ENCODE measurements at places on chromosomes 2 and 18.

GRCh38 chr2:73266061-73266901 lies 18.0 kb downstream of the FBXO41 start:
- no peak for DNase-seq

GRCh38 chr2:227036527-227036926 lies 127.5 kb downstream of the COL4A4 start:
- no peak for DNase-seq

DNA sequence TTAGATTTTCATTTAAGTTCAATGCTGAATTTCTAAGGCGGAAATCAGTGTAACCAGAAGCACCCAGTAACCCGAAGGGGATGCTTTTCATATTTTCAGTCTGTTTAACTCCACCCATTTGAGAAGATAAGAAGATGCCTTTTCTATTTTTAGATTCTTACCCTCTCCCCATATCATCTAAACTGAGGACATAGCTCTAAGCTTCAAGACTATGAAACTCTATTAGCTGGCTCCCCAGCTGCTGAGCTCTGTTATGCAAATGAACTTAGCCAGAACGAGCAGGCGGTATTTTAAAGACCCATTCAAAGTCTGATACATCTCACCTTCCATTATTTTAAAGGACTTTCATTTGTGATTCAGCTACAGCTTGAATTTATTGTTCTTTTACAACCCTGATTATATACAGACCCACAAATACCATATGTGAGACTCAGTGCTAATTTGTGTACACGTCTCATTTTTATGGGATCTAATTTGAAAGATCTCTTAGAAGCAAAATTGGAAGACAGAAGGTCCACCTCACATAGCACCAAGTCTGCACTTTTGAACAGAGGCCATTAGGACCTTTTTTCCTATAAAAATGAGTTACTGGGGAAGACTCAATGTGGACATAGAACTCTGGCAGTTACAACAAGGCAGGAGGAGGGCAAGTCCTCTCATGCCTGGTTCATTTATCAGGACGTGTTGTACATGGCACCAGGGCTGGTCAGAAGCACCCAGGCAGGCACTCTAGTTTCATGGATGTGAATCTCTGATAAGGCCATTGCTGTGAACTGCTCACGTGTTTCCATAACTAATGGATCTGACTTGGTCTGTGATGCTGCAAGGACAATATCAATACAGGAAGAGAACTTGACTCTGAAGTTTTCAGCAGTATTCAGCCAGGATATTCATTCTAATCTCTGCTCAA lies 16.3 kb downstream of the CDC42EP3 start:
- no peak for DNase-seq

GRCh38 chr18:25164848-25165811 lies 186.8 kb downstream of the ZNF521 start:
- no peak for DNase-seq

DNA sequence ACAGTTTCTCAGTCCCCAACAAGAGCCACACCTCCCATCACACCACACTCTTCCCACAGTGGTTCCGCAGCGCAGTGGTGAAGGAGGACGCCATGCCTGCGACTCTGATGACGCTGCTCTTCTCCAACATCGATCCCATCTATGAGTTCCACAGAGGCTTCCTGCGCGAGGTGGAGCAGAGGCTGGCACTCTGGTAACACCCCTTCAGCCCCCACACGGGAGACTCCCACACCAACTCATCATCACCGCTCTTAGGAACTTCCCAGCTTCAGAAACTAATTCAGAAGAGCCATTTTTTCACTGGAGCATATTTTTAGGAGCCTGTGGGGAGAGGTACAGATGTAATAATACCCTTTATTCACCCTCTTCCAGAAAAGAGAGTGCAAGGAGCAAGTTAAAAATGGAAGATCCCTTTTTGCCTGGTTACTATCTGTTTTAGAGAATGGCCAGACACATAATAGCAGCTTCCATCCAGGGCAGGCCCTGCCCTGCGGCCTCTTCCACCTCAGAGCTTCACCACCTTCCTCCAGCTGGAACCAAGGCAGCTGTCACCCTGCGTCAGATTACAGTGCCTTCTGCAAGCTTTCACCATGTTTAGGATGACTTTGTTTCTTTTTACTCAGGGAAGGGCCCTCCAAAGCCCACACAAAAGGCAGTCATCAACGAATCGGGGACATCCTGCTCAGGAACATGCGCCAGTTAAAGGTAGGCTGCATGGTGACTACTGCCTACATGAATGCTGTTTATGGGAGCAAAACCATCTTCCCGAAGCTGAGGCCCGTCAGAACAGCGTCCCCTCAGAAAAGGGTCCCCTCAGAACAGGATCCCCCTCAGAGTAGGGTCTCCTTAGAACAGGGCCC lies 44.9 kb downstream of the STK25 start:
- DNase-seq, result no peak

GRCh38 chr18:54161267-54161666 lies 63.2 kb downstream of the MBD2 start:
- DNase-seq, result no peak

DNA sequence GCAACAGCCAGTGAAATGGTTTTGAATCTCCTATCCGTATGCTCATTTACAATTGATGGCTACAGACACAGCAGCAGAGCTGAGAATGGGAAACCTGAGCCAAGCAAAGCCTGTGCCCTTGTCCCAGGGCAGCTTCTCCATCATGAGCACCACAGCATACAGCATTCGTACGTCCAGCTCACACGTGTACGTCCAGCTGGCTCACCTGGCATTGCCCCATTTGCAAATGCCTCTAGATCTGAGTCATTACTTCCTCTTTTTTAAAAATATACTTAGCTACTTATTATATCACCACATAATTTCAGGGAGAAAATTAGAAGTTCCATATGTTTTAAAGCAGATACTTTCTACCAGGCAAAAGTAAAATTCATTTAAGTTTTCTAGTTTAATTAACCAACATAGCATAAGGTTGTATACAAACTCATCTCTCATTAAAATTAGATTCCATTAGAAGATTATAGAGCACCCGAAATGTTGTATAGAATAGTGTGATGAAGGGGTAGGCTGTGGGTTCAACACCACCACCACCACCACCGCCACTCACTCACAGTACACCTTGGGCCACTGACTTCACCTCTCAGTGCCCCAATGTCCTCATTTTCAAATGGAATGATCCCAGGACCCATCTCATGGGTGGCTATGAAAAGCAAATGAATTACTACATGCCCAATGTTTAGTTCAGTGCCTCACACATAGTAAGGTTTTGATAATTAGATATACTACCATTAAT lies 31.4 kb upstream of the TMEM177 start:
- DNase-seq, result no peak

DNA sequence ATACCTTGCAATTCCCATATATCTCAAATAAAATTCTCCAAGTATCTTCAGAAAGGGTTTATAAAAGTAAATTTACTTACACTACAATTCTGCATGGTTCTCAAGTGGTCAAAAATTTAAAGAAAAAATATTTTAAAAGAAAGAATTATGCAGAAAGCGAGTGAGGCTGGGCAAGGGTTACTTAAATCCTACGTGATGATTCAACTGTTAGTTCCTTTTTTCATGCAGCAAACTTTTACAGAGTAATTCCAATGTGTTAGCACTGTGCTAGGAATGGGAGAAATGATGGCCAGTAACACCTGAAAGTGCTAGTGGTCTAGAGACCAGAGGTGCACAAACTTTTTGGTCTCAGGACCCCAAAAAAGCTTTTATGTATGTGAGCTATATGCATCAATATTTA lies 133.4 kb downstream of the ATAD2B start:
- DNase-seq, result no peak

DNA sequence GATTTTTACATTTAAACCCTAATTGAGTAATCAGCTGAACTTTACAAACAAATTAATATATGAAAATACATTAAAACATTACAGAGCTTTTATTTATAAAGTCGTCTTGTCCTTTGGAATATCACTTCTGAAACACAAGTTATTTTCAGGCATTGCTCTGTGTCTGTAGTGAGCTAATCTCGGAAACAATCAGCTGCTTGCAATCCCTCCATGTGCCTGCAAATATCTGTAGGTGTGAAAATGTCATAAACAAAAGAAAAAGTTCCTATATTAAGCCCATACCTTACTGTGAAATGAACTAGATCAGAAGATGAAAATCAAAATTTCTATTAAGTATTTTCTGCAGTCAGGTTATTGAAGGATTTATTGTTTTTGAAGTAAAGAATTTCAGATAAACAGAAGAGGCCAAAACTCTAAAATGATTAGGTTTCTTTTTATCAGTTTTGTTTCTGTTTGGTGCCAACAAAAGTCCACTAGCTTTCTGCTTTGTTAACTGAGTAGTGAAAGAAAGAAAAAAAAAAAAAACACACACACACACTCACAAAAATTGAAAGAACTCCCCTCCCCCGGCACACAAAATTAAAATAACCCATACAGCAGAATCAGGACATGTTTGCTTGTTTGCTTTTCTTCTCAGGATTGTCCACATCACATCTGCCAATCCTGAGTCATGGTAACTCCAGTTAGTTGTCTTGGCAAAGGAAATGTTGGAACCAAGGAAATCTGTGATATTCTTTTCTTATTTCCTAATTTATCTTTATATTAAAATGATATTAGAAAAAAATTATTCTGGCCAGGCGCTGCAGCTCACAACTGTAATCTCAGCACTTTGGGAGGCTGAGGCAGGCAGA lies 627.0 kb upstream of the SLC39A10 start:
- no peak for DNase-seq

- DNase-seq, result no peak
Observed at GRCh38 chr18:7789856-7790552, 222.9 kb downstream of the PTPRM start.

DNA sequence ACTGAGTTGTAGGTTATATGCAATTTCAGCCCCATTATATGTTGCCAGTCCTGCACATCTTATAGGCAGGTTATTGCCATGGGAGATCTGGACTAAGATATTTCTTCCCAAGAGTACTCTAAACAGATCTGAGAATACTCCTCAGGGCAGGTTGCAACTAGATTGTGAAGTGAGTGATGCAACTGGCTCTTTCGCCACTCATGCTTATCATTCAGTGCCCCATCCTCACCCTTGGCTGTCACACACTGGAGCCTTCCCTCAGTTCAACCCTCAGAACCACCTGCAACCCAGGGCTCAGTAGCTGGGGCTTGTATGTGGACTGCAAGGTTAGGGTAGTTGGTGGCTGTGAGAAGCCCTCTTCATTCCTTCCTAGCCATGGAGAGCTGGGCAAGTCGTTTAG lies 14.1 kb downstream of the MERTK start:
- no peak for DNase-seq

DNA sequence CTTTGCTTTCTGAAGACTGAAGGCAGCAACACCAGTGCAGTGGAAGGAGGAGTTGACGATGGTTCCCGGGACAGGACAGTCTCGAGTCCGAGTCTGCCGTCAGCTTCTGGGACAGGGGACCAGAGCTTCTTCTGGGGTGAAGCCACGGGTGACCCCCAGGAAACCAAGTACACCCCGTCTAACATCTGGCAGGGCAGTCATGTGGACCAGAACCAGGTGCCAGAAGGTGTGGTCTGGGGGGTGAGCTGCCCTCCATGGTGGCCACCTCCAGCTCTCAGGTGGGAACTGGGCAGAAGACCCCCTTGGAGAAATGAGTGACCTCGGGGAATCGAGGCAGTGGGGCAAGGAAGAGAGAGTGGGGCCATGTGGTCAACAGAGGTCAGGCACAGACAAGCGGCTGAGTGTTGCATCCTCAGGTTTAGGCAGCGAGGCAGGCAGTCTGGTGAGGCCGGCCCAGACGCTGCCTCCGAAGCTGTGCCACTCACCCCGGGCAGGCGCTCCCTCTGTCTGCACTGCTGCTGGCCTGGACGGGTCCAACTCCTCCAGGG lies 204.3 kb downstream of the HDAC4 start:
- no peak for DNase-seq

GRCh38 chr2:11370377-11371091 lies 26.1 kb upstream of the ROCK2 start:
- DNase-seq, result no peak
